ENCODE measurements at places on chromosomes 4 and X.

DNA sequence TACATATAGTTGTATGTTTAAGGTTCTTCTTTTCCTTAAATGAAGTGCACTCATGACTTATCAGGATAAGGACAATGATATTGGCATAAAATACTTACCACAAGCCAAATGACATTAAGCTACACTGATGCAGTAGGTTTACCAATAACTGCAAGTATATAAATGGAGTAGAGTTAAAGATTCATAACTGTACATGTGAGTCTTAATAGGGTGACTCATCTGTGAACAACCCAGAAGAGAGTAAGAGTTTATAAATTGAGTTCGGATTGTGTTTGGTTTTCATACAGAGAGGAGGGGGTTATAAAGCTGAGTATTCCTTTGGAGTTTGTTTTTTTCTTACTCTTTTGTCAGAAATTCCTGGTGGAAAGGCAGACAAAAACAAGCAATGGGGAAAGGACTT is 144.8 kb downstream of the TLL1 start:
- no peaks in the 10 kb centered on the region for H3K36me3 ChIP-seq
- no peaks in the 10 kb centered on the region for H3K27me3 ChIP-seq
- no peak overlapping the region for H3K27ac ChIP-seq
- no peak for DNase-seq
- peak overlapping the region; percentile 13 for H3K4me3 ChIP-seq

GRCh38 chrX:95318882-95319281 is 1365.8 kb upstream of the DIAPH2 start:
- H3K27ac ChIP-seq, result no peak overlapping the region
- DNase-seq, result no peak
- H3K27me3 ChIP-seq, result no peaks in the 10 kb centered on the region
- H3K36me3 ChIP-seq, result no peaks in the 10 kb centered on the region

- no peaks in the 10 kb centered on the region for H3K36me3 ChIP-seq
- no peak overlapping the region for H3K27ac ChIP-seq
- H3K27me3 ChIP-seq, result no peaks in the 10 kb centered on the region
- peaks cover 14% of the 10 kb centered on the region for H3K4me1 ChIP-seq
- no peak for DNase-seq
These were observed 124.2 kb upstream of the NRK start for GRCh38 chrX:105697984-105698781.

DNA sequence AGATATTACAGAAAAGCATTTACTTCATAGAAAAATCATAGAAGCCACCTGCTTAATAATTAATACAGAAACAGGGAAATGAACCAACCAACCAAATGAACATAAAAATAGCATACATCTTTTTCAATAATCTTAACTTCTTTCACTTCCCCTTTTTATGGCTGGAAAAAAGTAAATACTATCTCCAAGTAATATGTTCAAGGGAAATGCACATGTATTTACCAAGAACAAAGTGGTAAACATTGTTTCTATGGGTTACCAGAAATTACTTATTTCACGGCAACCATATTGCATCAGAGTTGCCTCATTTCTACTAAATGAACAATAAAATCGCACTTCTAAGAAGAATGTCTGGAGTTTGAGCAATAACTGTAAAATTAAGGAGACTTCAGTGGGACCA is 321.3 kb downstream of the TMA16 start:
- no peak overlapping the region for H3K4me3 ChIP-seq
- H3K27ac ChIP-seq, result no peak overlapping the region

GRCh38 chr4:38162240-38162784 is 202.1 kb downstream of the PTTG2 start:
- H3K27ac ChIP-seq, result peak overlapping the region; percentile 99
- H3K27me3 ChIP-seq, result peaks cover 2% of the 10 kb centered on the region
- peaks cover 69% of the 10 kb centered on the region for H3K4me1 ChIP-seq
- peak overlapping the region; percentile 44 for H3K4me3 ChIP-seq
- H3K36me3 ChIP-seq, result peaks cover 13% of the 10 kb centered on the region
- DNase-seq, result peak; percentile 84

GRCh38 chrX:109696146-109696740 is 36.8 kb downstream of the ACSL4 start:
- no peak overlapping the region for H3K27ac ChIP-seq
- no peak for DNase-seq
- H3K4me1 ChIP-seq, result peaks cover 16% of the 10 kb centered on the region

DNA sequence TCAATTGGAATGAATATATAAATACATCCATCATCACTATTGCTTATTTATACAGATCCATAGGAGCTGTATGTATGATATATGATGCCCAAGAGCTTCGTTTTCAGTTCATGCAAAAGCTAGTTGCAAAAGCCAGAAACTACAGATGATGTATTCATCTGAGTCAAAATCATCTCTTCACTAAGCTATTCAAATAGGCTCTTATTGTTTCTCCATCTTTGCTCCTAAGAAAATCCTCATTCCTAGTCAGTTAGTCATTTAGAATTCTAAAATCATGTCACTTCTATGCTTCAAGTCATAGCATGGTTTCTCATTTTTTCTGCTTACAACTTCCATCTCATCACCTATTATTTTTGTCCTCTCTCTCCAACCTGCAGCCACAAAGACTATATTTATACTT is 300.1 kb upstream of the TRAM1L1 start:
- H3K27ac ChIP-seq, result no peak overlapping the region
- no peaks in the 10 kb centered on the region for H3K27me3 ChIP-seq
- no peak overlapping the region for H3K4me3 ChIP-seq
- no peaks in the 10 kb centered on the region for H3K36me3 ChIP-seq

GRCh38 chr4:177008836-177009501 is 216.2 kb upstream of the VEGFC start:
- peak overlapping the region; percentile 71 for H3K4me3 ChIP-seq
- no peaks in the 10 kb centered on the region for H3K27me3 ChIP-seq

DNA sequence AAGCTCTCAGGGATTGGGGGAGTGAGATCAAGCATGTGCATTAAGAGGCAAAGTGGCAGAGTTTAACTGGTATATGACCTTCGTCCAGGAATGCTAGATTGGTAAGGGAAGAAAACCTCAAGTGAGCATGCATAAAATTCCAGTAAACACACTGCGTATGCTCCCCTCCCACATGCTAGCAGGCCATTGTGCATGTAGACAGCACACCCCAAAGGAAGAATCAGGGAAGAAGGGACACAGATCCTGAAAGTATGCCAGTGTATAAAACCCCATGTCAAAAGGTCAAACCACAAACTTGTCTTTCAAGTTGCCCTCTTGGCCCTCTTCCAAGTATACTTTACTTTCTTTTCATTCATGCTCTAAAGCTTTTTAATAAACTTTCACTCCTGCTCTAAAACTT is 405.2 kb upstream of the CNKSR2 start:
- no peak overlapping the region for H3K27ac ChIP-seq
- no peaks in the 10 kb centered on the region for H3K4me1 ChIP-seq
- H3K36me3 ChIP-seq, result no peaks in the 10 kb centered on the region
- no peaks in the 10 kb centered on the region for H3K27me3 ChIP-seq
- DNase-seq, result no peak

- peak overlapping the region; percentile 88 for H3K27ac ChIP-seq
- DNase-seq, result peak; percentile 55
- peaks cover 32% of the 10 kb centered on the region for H3K4me1 ChIP-seq
- peaks cover 22% of the 10 kb centered on the region for H3K36me3 ChIP-seq
These were observed 1.6 kb downstream of the REST start for GRCh38 chr4:56909086-56909894.

- H3K36me3 ChIP-seq, result no peaks in the 10 kb centered on the region
- H3K4me1 ChIP-seq, result no peaks in the 10 kb centered on the region
- H3K4me3 ChIP-seq, result no peak overlapping the region
- H3K27me3 ChIP-seq, result no peaks in the 10 kb centered on the region
- no peak overlapping the region for H3K27ac ChIP-seq
- DNase-seq, result no peak
These were observed 14.7 kb downstream of the GBA3 start for GRCh38 chr4:22707390-22707789.

DNA sequence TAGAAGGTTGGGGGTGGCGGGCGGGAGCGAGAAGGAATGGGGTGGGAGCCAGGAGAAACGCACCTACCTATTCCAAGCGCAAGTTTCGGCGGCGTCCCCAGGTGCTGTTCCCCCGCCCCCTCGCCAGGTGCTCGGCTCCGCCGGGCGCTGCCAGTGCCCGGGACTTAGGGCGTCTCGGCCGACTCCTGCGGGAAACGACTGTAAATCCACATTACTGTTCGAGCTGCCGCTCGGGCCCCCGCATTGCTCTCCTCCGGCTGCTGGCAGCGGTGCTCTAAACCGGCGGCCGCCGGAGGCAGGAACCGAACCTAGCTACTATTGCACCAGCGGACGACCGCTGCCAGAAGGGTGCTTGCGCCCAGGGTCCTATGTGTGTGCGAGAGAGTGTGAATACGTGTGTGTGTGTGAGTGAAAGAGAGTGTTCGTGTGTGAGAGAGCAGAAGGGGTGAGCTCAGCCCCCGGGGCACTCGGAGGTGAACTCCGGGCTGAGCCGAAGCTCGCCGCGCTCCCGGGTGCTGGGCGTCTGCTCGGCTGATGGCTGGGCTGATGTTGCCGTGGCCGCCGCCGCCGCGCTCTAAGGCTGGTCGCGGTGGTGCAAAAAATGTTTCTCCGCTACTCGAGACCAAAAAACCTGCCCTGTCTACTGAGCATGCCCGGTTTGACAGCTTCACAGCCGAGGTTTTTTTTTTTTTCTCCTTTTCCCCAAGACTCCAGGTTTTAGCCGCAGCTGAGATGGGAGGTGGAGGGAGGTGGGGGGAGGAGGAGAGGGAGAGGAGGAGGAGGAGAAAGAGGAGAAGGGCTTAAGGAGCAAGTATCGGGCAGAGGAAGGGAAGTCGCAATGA is 115.7 kb upstream of the TEX13C start:
- no peak overlapping the region for H3K4me3 ChIP-seq
- H3K36me3 ChIP-seq, result no peaks in the 10 kb centered on the region
- no peaks in the 10 kb centered on the region for H3K4me1 ChIP-seq

DNA sequence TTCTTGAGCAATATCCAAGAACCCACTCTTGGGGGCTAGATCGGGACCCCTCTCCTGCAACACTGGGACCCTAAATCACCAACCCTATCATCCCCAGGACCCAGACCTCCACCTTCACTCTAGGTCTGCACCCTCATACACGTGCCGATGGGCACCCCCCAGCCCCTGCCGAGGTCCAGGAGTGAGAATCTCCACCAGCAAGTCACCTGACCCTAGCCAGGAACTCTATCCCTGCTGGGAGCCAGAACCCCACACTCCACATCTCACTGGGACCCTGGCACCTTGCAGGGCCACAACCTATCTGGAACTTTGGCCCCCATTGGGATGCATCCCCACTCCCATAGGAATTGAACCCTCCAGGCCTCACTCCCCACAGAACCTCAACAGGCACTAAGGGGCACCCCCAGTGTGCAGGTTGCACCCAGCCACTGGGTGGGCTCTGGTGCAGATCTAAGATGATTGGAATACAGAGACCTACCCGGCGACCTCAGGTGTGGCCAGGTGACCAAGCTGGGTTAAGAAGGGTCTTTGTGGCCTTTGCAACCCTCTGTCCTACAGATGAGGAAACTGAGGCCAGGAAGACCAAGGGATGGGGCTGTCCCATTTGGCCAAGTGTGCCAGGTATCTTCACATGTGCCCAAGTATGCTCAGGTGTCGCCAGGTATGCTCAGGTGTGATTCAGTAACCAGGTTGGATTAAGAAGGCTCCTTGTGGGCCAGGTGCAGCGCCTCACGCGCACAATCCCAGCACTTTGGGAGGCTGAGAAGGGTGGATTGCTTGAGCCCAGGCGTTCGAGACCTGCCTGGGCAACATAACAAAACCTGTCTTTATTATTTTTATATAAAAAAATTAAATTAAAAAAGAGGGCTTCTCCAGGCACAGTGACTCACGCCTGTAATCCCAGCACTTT is 3.1 kb upstream of the DHRSX start:
- DNase-seq, result no peak
- no peak overlapping the region for H3K27ac ChIP-seq
- H3K4me1 ChIP-seq, result peaks cover 23% of the 10 kb centered on the region

- H3K36me3 ChIP-seq, result no peaks in the 10 kb centered on the region
- no peak overlapping the region for H3K4me3 ChIP-seq
- no peaks in the 10 kb centered on the region for H3K27me3 ChIP-seq
- peaks cover 15% of the 10 kb centered on the region for H3K4me1 ChIP-seq
These were observed 30.9 kb upstream of the ELF2 start for GRCh38 chr4:139207873-139208403.

GRCh38 chr4:73447671-73448070 is 11.7 kb downstream of the AFP start:
- peak overlapping the region; percentile 67 for H3K27ac ChIP-seq
- DNase-seq, result peak; percentile 59
- H3K27me3 ChIP-seq, result no peaks in the 10 kb centered on the region
- H3K4me3 ChIP-seq, result peak overlapping the region; percentile 48

DNA sequence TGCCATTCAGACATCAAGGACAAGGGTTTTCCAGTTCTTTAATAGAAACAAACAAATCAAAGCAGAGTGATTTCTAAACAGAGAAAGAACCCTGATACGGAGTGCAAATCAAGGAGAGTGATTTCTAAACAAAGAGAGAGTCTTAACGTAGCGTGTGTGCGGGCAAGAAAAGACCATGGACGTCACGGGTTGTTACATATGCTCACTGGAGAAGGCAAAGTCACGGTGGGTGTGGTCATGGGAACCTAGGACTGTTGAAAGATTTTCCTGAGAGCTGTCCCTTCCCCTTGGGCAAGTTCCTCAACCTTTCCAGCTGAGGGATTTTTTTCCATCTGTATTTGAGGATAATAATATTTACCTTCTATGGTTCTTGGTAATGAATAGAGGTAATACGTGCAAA is 95.0 kb upstream of the SLC34A2 start:
- no peak overlapping the region for H3K27ac ChIP-seq
- H3K4me3 ChIP-seq, result no peak overlapping the region
- no peaks in the 10 kb centered on the region for H3K4me1 ChIP-seq
- no peak for DNase-seq
- no peaks in the 10 kb centered on the region for H3K36me3 ChIP-seq

GRCh38 chrX:104482757-104483156 is 83.2 kb upstream of the IL1RAPL2 start:
- H3K36me3 ChIP-seq, result no peaks in the 10 kb centered on the region
- no peaks in the 10 kb centered on the region for H3K4me1 ChIP-seq
- DNase-seq, result no peak
- H3K27me3 ChIP-seq, result peaks cover 4% of the 10 kb centered on the region

- no peaks in the 10 kb centered on the region for H3K4me1 ChIP-seq
- H3K36me3 ChIP-seq, result no peaks in the 10 kb centered on the region
- H3K4me3 ChIP-seq, result no peak overlapping the region
- H3K27me3 ChIP-seq, result peaks cover 2% of the 10 kb centered on the region
- no peak overlapping the region for H3K27ac ChIP-seq
These were observed 99.7 kb downstream of the TSPAN7 start for GRCh38 chrX:38661103-38661441.

- no peak overlapping the region for H3K27ac ChIP-seq
- no peaks in the 10 kb centered on the region for H3K36me3 ChIP-seq
- H3K4me3 ChIP-seq, result no peak overlapping the region
- peak; percentile 14 for DNase-seq
- peaks cover 8% of the 10 kb centered on the region for H3K4me1 ChIP-seq
These were observed 49.6 kb downstream of the DKK2 start for GRCh38 chr4:106986486-106986885.

DNA sequence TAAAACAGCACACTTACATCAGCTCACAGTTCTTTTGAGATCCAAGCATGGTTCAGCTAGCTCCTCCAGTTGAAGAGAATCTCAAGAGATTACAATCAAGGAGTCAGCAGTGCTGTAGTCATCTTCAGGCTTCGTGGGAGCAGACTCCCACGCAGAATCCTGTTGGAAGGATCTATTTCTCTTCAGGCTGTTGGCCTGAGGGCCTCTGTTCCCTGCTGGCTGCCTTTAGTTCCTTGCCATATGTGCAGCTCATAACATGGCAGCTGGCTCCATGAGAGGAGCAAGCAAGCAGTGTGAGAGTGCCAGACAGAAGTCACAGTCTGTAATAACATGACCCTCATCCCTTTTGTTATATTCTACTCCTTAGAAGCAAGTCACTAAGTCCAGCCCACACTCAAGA is 168.6 kb downstream of the COX18 start:
- H3K27ac ChIP-seq, result peak overlapping the region; percentile 51
- H3K4me1 ChIP-seq, result peaks cover 47% of the 10 kb centered on the region
- peaks cover 3% of the 10 kb centered on the region for H3K27me3 ChIP-seq
- DNase-seq, result peak; percentile 38
- peaks cover 4% of the 10 kb centered on the region for H3K36me3 ChIP-seq
